ENCODE measurements at places on chromosomes 2 and 18.

- no peak for DNase-seq
Observed at GRCh38 chr2:33373986-33374385, 102.5 kb upstream of the RASGRP3 start.

- no peak for DNase-seq
Observed at GRCh38 chr2:43100883-43101662, 125.3 kb downstream of the ZFP36L2 start.

GRCh38 chr2:204860274-204860673 lies 315.0 kb downstream of the PARD3B start:
- DNase-seq: no peak

DNA sequence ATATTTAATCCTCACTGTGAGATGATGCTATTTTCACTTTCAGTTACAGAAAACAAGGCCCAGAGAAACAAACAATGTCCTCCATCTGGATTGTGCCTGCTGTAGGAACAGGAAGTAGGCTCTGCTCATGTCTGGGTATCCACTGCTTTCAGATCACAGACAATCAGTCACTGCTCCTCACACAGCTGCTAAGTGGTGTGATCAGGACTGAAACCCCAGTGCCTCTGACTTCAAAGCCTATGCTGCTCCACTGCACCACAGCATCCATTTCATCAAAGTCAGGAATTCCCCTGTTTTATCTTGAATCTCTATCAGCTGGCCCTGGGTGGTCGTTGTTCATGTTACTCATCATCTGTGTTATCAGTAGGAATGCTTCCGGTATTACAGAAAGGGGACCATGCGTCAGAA lies 303.8 kb upstream of the TRIB2 start:
- DNase-seq: no peak

DNA sequence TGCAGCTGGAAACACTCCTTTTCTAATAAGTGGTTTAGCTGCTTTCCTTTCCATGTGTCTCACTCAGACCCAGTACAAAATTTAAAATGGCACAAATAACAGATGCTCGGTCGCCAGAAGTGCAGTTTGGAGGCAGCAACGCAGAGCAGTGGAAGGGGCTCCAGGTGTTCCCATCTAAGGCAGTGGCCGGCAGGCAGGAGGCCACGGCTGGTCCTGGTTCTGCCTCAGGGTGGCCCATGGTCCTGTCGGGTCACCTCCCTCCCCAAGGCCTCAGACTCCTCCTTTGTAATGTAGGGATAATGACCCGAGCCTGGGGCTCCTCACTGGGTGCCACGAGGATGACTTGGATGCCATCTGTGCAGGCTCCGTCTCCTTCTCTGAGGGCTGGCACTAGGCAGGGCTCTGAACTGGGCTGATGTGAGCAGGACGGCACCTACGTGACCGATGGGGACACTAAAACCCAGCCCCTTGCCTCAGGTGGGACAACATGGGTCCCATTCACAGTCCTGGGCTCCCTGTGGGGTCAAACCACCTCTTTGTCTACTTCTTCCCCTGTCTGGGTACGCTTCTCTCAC lies 80.9 kb upstream of the SLC66A3 start:
- no peak for DNase-seq

DNA sequence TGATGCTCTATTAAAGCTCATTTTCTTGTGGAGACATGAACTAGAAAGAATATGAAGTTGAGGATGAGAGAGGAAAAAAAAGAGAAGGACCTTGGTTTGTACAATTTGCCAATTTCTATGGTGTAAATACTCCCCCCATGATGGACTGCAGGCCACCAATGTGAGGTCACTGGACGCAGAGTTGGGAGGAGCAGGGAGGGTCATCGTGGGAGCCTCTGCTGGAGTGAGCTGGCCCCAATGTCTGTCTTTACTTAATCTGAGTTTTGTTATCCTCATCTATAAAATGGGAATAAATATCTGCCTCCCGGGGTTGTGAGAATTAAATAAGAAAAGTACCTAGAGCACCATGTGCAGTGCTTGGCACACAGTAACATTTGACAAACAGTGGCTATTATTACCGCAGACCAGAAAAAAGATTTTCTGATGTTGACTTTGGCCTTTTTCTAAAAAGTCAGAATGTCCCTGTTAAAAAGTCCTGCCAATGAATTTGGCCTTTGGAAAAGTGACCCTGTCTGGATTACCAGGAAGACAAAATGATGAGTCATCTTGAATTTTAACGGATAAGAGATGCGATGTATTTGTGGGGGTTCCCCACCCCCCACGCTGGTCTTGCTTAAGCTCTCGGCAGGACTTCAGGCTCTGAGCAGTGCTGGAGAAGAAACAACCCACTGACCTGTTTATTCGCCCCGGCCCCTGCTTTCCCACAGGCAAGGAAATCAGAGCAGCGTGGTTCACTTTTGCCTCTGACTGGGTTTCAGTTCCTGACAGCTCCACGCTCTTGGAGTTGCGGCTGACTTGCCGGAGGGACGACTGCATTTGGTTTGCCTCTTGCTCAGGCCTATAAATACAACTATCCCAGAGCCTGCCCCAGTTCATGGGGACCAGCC lies 50.3 kb upstream of the FOSL2 start:
- DNase-seq: peak; percentile 96

DNA sequence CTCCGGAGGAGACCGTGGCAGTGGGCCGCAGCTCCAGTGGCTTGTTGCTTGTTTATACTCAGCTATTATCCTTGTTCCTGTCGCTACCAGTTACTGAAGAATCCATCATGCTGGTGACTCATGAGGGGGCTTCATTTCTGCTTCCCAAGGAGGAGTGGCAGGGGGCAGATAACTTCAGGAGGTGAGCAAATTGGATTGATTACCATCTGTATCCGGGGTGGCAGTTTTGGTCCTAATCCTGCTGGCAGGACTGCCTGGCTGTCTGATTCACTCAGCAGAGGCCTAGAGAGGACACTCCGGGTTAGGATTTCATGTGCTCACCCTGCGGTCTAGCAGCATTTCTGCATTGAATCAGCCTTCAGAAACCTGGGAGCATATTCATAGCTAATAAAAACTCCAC lies 230.0 kb downstream of the ACTR3 start:
- DNase-seq: no peak

DNA sequence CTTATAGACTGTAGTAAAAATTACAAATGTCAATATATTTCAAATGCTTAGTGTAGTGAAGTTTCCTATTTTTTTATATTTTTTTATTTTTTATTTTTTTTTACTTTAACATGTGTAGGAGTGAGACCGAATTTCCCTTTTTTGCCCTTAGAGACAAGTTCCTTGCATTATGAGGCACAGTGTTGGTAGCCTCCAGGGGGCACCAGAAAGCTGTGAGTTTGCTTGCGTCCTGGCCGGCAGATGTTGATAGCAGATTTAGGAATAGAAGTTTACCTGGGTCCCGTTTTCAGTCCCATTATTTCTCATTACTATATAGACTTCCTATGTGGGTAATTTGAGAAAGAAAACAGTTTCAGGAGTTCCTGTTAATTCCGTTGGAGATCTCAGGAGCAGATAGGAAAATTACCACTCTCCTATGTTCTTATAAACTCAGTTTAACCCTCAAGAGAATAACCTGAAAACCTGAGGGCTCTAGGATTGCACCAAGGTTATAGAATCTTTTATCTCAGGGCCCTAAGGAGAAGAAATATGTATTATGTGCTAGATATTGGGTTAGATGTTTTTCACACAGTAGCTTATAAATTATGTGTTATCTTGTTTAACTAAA lies 157.5 kb upstream of the SESTD1 start:
- DNase-seq: no peak

- DNase-seq: no peak
Observed at GRCh38 chr2:112138159-112139032, at the start of gene FBLN7. FBLN7 (plus strand) TSS chr2:112138385; CDS start chr2:112138656, 271 bp downstream.

GRCh38 chr18:12750076-12750714 lies 47.4 kb downstream of the PSMG2 start:
- no peak for DNase-seq

- no peak for DNase-seq
Observed at GRCh38 chr2:121705390-121705789, 31.3 kb downstream of the NIFK start.

- no peak for DNase-seq
Observed at GRCh38 chr2:134375935-134376334, 122.1 kb downstream of the MGAT5 start.

GRCh38 chr2:149858901-149859634 lies 271.5 kb upstream of the MMADHC start:
- DNase-seq: no peak

DNA sequence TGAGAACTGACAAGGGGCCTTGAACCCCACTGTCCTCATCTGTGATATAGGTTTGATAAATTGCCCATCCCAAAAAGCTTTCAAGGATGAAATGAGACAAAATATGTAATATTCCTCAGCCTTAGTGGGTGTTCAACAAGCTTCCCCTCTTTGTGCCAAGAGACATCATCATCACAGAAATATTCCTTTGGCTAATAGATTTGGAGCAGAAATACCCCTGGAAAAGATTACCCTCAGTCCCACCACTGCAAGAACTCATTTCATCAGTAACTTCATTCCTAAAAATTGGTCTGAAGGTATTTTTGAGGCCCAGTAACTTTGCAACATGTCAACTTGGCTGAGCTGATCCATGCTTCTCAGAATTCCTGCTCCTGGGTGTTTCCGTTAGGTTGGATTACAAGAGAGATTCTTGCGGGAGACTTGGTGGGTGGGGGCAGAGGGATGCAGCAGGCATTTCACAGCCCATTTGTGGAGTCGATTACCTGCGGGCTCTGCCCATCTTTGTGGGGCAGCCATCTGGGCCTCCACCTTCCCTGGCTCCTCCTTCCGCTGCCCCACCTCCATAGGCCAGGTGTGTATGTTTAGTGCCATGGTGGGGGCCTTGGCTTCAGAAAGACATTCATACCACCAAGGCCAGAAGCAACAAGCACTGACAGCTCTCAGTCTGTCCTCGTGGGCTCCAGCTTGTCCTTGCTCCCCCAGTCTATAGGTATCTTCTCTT lies 263.9 kb downstream of the GLI2 start:
- no peak for DNase-seq

- DNase-seq: no peak
Observed at GRCh38 chr18:7601936-7602335, 34.8 kb downstream of the PTPRM start.

DNA sequence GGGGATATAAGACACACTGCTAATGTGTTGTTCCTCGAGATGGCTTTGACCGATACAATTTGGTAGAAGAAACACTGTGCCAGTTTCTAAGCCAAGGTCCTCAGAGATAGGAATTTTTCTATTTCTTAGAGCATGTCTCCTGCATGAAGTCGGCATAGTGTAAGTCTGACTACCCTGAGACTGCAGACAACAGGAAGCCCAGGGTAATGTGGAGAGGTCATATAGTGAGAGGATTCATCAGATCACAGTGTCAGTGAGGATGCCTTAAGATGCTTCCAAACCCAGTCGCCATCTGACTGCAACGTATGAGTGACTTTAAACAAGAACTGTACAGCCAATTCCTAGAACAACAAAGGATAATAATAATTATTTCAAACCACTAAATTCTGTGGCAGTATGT lies 818.3 kb upstream of the GYPC start:
- no peak for DNase-seq

DNA sequence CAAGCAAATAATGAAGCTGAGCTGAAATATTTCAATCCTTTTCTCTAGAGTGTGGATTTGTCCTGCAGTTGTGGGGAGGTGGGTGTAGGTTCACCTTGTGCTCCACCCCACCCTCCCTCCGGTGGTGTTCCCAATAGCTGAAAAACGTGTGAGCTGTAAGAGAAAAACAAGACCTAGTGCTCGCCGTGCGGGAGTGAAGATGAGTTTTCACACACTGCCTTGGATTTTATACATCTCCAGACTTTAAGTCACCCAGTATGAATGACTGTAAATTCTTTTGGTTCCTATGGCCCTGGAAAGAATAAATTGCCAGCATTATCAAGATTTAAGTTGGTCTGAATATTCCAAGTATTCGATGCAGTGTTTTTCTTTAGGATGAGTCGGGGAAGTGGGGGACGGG lies 1.9 kb upstream of the SOX11 start:
- no peak for DNase-seq

GRCh38 chr2:1791685-1792435 lies 47.5 kb upstream of the PXDN start:
- DNase-seq: no peak

DNA sequence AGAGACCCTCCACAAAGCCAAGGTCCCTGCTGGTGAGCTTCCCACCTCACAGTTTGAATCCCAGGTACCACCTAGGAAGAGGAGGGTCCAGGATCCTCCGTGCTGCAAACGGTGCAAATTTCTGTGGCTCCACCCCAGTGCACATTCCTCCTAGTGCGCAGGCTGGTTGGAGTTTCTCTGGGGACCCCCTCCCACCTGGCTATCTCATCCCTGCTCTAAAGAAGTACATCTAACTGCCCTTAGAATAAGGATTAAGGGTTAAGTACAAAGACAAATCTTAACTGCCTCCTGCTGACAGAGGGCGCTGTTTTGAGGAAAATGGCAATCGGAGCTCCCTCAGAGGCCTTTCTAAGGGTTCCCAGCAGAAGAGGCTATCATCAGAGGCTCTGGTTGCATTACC lies 109.6 kb upstream of the FSIP2 start:
- DNase-seq: no peak

DNA sequence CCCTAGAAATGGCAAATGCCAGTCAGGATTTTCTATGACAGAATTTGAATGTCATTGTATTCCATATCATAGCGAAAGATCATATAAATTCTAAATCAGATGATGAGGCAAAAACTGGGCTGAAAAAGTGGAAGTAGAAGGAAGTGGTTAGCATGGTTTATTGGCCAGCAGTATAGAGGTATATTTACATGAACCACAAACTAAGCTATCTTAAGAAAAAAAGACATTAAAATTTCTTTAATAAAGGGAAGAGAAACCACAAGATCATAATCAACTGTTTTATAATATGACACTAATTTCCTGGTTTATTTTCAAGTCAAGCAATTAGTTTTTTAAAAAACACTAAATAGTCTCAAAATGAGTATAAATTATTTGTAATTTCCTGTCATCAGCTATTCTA lies 123.2 kb upstream of the LRP1B start:
- no peak for DNase-seq

GRCh38 chr2:7115906-7116305 lies 198.7 kb downstream of the RNF144A start:
- DNase-seq: no peak

- no peak for DNase-seq
Observed at GRCh38 chr2:175999283-175999819, 2.7 kb downstream of the LNPK start.

GRCh38 chr2:147934881-147935620 lies 85.5 kb downstream of the ORC4 start:
- DNase-seq: no peak

DNA sequence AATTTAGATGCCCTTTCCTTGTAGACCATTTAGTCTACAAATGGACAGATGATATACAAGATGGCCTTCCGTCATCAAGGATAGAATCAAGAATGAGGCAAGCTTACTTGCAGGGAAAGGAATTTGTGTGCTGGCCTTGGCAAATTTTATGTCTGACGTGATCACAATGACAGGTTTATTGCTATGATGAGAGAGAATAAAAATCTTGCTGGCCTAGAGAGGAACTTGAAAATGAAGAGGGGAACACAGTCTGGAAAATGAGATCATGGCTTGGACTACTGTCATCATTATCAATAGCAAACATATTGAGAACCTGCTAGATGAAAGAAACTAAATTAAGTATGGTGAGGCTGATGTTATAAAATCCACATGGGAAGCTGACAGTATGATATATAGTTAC lies 66.0 kb downstream of the CSRNP3 start:
- no peak for DNase-seq

GRCh38 chr2:236985761-236986339 lies 99.8 kb upstream of the COPS8 start:
- no peak for DNase-seq

GRCh38 chr18:24993628-24994027 lies 358.3 kb downstream of the ZNF521 start:
- DNase-seq: no peak
